T-helper 1 cell (primary cell): ENCODE measurements at places on chromosomes 12 and 14.
A peak's percentile ranks its signal among the peaks of the same experiment; 100 is the strongest.

DNA sequence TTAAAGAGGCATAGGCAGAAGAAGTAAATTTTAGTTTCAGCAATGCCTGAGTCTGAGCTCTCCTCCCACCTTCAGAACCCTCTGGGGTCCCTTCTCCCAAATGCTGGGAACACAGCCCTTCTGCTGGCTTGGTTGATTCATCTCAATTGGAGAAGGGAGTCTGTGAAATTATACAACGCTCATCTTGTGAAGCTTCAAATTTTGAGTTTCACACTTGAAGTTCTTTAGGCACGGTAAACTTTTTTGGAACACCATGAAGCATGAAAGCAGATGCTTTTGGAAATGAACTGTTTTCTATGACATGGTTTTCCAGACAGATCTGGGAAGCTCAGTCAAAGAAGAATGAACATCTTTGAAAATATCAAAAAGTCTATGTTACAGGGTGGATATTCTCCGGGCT is 69.9 kb downstream of the TBK1 start:
- no peak for DNase-seq

DNA sequence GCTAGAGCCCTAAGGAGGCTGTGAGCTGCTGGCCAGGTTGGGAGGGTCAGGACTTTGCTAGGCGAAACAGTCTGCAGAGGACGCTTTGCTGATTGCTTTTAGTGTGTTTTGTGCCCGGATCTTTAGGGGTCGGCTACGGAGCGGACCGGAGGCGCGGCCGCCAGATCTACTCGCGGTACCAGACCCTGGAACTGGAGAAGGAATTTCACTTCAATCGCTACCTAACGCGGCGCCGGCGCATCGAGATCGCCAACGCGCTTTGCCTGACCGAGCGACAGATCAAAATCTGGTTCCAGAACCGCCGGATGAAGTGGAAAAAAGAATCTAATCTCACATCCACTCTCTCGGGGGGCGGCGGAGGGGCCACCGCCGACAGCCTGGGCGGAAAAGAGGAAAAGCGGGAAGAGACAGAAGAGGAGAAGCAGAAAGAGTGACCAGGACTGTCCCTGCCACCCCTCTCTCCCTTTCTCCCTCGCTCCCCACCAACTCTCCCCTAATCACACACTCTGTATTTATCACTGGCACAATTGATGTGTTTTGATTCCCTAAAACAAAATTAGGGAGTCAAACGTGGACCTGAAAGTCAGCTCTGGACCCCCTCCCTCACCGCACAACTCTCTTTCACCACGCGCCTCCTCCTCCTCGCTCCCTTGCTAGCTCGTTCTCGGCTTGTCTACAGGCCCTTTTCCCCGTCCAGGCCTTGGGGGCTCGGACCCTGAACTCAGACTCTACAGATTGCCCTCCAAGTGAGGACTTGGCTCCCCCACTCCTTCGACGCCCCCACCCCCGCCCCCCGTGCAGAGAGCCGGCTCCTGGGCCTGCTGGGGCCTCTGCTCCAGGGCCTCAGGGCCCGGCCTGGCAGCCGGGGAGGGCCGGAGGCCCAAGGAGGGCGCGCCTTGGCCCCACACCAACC is 1.5 kb downstream of the HOXC6 start:
- DNase-seq = no peak

GRCh38 chr12:102299731-102300130 is 102.1 kb upstream of the PMCH start:
- DNase-seq = no peak

GRCh38 chr14:46352844-46353243 is 298.7 kb downstream of the RPL10L start:
- DNase-seq = no peak

- DNase-seq = no peak
Measured at GRCh38 chr12:52003016-52003550, 3.7 kb upstream of the TAMALIN start.

DNA sequence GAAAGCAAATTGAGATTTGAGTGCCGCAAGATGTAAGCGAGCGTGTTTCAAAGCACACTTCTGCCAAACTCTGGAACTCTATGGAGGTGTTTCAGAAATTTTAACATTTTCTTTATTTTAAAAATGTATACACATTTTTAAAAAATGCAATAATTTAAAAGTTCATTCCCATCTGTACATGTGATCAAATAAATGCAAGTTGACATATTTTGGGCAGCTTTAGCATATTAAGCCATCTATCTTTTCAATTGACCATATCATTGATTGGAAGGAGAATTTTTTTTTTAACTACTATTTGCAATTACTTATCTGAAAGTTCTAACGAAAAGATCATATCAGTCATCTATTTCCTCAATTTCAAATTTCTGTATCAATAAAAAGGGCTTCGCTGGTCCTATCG is 101.3 kb downstream of the PPM1H start:
- DNase-seq = no peak

DNA sequence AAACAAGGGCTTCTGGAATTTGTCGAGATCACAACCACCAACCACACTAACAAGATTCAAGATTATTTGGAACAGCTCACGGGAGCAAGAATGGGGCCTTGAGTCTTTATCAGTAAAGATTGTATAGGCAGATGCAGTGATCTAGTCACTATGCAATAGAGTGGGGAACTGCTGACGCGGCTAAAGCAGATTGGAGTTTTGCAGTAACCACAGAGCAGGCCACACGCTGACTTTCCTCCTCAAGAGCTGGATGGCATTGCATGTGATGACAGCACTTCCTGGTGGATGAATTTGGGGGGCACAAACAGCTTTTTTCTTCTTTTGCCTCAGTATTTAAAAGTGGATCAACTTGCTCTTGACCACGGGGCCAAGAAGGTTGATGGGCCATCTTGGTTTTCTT is 46.0 kb downstream of the KCNK13 start:
- no peak for DNase-seq

DNA sequence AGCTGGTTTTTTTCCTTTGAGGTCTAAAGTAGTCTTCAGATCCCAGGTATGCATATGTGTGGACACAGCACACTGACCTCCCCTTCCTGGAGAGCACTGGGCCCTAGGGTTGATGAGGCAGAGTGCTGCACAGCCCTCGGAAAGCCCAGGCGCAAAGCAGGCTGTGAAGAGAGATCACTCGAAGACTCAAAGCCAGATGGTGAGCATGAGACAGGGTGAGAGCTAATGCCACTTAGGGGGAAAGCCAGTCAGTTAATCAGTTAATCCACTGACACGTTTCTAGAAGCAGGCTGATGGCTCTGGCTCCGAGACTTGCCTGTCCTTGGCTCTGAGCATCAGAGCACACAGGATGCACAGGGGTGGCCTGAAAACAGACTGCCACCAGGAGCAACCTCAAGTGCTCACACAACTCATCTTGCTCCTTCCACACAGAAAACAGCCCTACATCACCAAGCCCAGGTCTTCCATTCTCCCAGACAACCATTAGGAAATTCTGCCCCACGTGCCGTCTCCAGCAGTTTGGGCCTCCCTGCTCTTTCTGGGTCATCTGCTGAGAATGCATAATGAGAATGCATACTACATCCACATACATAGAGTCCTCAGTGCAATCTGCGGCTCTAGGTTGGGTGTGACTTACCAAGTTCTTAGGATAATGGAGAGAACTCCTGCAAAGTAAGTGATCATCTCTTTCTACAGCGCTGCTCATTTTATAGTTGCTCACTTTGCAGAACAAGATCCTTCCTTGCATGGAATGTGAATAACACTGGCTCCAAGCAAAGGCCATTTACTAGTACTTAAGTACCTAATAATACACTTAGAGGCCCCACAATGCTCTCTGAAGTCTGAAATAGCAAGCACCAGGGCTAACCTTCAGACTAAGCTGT is 12.0 kb downstream of the AQP6 start:
- no peak for DNase-seq

DNA sequence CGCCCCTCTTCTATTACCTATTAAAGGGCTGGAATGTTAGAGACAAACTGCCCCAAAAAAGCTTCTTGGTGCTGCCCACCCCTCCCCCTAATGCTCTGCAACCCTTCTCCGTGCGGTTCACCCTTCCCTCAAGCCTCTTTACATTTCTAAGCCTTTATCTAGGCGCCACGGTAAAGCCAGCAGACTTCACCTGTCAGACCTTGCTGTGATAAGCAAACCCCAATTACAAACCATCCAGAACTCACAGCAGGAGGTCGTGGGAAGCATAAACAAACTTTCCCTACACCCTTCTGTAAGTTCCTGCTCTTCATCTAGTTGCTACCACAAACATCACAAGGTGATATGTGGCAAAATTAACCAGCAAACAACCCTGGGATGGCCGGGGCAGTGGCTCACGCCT is 56.8 kb downstream of the MOK start:
- DNase-seq = no peak

- DNase-seq = no peak
Measured at GRCh38 chr14:68250927-68251768, 431.6 kb downstream of the RAD51B start.

- no peak for DNase-seq
Measured at GRCh38 chr14:99244941-99245563, 26.9 kb downstream of the BCL11B start.

GRCh38 chr12:7354529-7354928 is 50.7 kb downstream of the ACSM4 start:
- no peak for DNase-seq

DNA sequence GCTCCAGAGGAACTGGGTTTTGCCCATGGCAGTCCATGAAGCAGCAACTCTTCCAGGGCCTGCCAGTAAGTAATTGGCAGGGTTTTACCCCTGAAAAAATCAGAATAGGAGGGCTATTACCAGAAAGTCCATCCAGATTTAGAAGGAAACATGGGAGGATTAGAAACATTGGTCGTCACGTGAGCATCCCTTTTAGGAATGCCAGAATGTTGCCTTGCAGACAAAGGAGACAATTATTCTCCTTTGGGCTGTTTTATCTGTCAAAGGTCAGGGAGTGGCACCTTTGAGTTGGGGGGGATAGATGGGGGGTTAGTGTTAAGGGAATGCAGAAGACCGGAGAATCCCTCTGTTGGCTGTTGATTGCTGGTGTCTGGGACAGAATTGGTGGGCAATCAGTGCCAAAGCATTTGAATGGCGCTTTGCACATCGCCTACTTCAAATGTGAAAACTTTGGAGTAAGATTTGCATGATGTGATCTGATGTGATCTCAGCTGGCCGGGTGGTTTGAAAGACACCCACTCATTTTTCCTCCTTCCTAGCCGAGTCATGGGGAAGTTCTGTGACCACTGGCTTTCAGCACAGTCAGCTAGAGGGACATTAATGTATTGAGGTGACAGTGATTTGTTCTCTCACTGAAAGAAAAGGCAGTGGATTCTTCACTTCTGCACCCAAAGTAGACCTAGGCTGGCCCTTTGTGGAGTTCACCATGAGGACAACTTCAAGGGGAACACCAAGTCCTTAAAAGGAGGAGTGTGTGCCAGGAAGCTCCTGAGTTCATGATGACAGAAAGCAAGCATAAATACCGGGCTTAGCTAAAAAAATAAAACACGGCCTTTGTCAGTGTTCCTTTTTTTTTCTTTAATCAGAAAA is 31.4 kb downstream of the FLVCR2 start:
- no peak for DNase-seq

- no peak for DNase-seq
Measured at GRCh38 chr12:50246197-50246865, 37.0 kb downstream of the LIMA1 start.

GRCh38 chr12:6074979-6075585 is 49.4 kb downstream of the VWF start:
- DNase-seq = peak; percentile 29

- DNase-seq = no peak
Measured at GRCh38 chr12:109982210-109982609, 14.0 kb downstream of the GIT2 start.

- no peak for DNase-seq
Measured at GRCh38 chr12:98741556-98742265, 96.6 kb downstream of the APAF1 start.

DNA sequence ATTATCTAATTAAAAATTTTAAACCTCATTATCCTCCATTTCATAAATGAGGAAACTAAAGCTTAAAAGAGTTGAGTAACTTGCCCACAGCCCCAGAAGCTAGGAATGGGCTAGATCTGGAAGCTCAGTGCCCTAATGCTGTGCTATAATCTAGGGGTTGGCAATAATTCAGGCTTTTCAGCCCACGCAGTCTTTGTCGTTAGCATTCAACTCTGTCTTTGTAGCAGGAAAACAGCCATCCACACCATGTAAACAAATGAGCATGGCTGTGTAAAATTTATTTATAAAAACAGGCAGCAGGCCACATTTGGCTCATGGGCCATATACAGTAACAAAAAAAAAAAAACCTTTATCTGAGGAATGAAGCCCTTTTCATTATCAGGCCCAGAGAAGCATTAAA is 92.4 kb upstream of the OVCH1 start:
- no peak for DNase-seq

DNA sequence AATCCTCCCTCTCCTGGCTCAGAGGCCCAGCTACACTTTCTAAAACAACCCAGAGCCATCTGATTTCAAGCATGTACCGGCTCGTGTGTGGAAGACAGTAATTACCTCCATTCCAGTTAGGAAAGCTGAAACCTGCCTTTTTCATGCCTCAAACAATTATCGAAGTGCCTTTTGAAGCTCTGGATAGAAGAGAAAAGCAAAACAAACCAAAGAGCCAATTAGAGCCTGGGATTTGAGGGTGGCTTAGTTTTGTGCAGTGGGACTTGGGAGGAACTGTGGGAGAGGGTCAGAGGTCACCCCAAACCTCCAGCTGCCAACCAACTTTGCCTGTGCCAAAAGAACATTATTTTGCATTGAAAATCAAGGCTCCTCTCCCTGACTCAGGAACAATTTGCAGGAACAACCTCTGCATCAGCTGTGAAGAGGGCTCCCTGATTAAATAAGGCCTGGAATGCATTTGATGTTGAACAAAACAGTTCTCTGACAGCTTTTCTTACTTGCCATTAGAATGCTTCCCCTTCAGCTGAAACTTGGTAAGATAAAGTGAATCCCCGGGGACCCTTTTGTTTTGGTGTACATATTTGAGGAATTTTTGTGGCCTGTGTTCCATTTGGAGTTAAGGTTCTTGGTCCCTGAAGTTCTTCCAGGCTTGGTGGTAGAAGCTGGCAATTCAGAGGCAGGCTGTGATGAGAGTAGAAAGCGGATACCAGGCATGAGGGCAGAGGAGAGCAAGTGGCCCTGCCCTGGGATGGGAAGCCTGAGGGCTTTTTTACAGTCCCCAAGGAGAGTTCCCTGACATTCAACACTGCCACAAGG is 270.1 kb downstream of the ZFP36L1 start:
- DNase-seq = no peak

DNA sequence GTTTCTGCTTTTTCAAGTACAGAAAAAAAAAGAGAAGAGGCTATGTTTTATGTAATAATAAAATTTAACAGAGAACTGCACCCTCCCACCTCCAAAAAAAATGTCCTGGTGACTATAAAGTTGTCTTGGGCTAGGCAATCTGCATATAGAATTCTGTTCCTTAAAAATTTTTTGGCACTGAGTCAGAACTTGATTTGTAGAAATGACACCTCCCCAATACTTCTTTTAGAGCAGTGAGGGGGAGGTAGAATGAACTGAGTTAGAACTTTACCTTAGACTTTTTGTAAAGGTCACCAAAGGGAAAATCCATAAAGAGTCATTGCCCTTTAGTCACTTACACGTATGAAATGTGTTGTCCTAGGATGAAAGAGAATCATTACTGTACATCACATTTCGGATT is 80.0 kb downstream of the BTG1 start:
- no peak for DNase-seq

GRCh38 chr12:43198608-43199007 is 353.4 kb downstream of the ADAMTS20 start:
- DNase-seq = no peak
